ENCODE measurements at places on chromosomes 2 and 18. TPM values are rescaled to one million over a fixed set of nuclear protein-coding genes. Genes with fewer than 3 reads are reported as not detected.
A peak's percentile ranks its signal among the peaks of the same experiment; 100 is the strongest.

DNA sequence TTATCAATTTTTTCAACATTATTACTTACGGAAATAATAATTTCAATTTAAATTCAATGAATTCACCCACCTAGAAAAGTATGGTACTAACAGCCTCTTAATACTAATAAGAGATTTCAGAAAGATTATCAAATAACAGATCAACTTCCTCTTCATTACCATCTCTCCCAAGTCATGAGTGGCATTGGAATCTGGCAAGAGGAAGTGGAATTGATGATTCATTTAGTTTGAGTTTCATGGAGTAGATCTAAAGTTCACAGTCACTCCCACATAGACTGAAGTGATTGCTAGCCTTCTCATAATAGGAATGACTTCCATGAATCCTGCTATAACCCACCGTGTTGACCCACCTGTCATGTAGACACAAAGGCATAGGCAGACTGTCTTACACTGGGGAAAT lies 77.7 kb upstream of the WDR75 start:
- no peak overlapping the region for H3K27ac ChIP-seq
- no peaks in the 10 kb centered on the region for H3K36me3 ChIP-seq
- no peaks in the 10 kb centered on the region for H3K27me3 ChIP-seq
- H3K4me1 ChIP-seq = no peaks in the 10 kb centered on the region
- DNase-seq = no peak
- no peak overlapping the region for H3K4me3 ChIP-seq

Gene GALM
- total RNA-seq = 25.5 TPM

DNA sequence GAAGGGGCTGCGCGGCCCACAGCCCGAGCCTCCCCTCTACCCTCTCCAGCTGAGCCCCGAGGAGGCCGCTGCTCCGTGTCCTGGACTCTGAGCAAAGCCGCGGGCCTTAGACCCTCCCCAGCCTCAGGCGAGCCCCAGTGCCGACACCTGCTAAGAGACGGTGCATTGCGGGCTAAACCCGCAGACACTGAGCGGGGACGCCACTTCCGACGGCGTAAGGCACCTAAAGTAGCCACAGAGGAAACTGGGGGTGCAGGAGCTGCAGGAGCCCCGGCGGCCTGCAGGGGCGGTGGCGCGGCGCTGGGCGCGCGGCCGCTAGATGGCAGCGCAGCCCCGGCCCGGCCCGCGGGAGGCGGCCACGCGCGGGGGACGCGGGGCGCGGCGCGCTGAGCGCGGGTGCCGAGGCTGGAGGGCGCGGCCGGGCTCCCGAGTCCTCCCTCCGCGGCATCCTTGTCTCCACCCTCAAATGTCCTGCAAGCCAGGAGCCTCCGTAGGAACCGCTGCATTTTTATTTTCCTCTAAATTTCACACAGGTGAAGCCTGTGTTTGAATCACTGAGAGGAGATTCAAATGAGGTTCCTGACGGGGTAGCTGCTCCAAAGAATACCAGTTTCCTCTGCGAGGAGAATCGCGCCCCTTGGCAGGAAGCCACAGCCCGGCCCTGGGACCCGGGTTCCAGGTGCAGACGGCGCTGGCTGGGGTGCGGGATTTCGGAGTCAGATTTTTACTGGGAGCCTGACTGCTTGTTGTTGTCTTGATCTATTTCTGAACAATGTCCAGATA lies 650.5 kb downstream of the GALR1 start:
- no peak overlapping the region for H3K4me3 ChIP-seq
- no peak overlapping the region for H3K27ac ChIP-seq
- DNase-seq = peak; percentile 33
- H3K36me3 ChIP-seq = no peaks in the 10 kb centered on the region
- H3K27me3 ChIP-seq = peaks cover 11% of the 10 kb centered on the region

DNA sequence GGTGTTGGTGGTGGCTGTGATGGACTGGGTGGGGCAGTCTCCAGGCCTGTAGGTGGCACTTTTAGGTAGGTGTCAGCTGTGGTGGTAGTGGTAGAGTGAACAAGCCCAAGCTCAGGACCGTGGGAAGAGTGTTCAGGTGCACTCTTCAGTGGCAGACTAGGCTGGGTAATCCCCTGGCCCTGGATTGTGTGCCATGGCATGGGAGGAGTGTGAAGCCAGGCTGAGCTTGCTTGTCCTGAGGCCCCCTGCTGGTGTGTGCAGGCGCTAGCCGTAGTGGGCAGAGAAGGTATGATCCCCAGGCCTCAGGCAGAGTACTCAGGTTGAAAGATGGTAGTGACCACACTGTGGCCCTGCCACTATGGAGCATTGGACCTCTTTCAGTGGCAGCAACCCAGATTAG lies 850.3 kb downstream of the DSC3 start:
- H3K4me3 ChIP-seq = no peak overlapping the region
- H3K27me3 ChIP-seq = no peaks in the 10 kb centered on the region
- no peaks in the 10 kb centered on the region for H3K4me1 ChIP-seq
- H3K27ac ChIP-seq = no peak overlapping the region
- no peak for DNase-seq

GRCh38 chr2:205849136-205849535 lies 166.8 kb downstream of the NRP2 start:
- H3K4me3 ChIP-seq = no peak overlapping the region
- no peak overlapping the region for H3K27ac ChIP-seq
- no peaks in the 10 kb centered on the region for H3K27me3 ChIP-seq
- H3K36me3 ChIP-seq = no peaks in the 10 kb centered on the region
- peaks cover 4% of the 10 kb centered on the region for H3K4me1 ChIP-seq

- DNase-seq = no peak
- H3K27ac ChIP-seq = no peak overlapping the region
- no peaks in the 10 kb centered on the region for H3K36me3 ChIP-seq
- no peak overlapping the region for H3K4me3 ChIP-seq
- no peaks in the 10 kb centered on the region for H3K27me3 ChIP-seq
Measured at GRCh38 chr2:763766-764525, 86.7 kb upstream of the TMEM18 start.

- no peaks in the 10 kb centered on the region for H3K27me3 ChIP-seq
- H3K4me3 ChIP-seq = no peak overlapping the region
- H3K4me1 ChIP-seq = no peaks in the 10 kb centered on the region
- H3K36me3 ChIP-seq = no peaks in the 10 kb centered on the region
- no peak for DNase-seq
- no peak overlapping the region for H3K27ac ChIP-seq
Measured at GRCh38 chr18:62925031-62925688, 209.8 kb downstream of the PHLPP1 start.

DNA sequence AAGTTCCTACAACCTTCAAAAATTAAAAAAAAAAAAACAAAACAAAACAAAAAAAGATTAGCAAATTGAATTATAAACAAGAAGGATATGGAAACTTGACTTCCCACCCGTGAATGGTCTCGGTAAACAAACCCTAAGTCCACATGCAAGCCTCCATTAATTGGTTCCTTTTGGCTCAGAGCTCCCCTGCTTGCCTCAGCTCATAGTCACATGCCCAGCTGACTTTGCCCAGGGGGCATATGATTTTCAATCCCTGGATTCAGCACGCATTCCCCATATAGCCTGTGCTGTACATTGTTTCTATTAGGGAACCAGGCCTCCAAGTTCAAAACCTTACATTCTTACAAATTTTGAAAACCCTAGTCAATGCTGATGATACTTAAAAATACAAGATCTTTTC lies 95.0 kb downstream of the PID1 start:
- no peaks in the 10 kb centered on the region for H3K4me1 ChIP-seq
- no peaks in the 10 kb centered on the region for H3K36me3 ChIP-seq
- no peak overlapping the region for H3K27ac ChIP-seq
- H3K27me3 ChIP-seq = no peaks in the 10 kb centered on the region
- no peak for DNase-seq

- peaks cover 12% of the 10 kb centered on the region for H3K4me1 ChIP-seq
- H3K4me3 ChIP-seq = no peak overlapping the region
- peak overlapping the region; percentile 9 for H3K27ac ChIP-seq
- peak; percentile 71 for DNase-seq
Measured at GRCh38 chr2:197097578-197098366, 171.3 kb upstream of the PGAP1 start.

Gene KLHL30
- total RNA-seq = 2.1 TPM

Data from lung (tissue), 17 donors.